ENCODE measurements at places on chromosomes 5 and 9.

- no peak for DNase-seq
Measured at GRCh38 chr9:96169484-96169883, 132.5 kb downstream of the HSD17B3 start.

GRCh38 chr5:39192450-39193160, 26.8 kb downstream of the FYB1 start:
- no peak for DNase-seq

DNA sequence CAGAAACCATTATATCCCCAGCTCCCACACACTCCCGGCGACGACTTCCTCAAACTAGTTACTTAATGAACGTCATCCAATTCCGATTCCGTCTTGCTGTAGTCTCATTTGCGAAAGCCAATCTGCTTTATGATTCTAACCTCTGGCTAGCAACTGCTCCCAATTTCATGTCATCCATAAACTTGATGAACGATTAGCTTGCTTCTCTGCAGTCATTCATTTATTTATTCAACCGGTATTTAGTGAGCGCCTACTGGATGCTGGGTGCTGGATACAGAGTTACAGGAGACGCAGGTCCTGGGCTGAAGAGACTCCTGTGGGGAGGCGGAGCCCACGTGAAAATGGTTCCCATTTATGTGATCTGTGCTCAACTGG, 46.2 kb downstream of the TSPAN17 start:
- no peak for DNase-seq

DNA sequence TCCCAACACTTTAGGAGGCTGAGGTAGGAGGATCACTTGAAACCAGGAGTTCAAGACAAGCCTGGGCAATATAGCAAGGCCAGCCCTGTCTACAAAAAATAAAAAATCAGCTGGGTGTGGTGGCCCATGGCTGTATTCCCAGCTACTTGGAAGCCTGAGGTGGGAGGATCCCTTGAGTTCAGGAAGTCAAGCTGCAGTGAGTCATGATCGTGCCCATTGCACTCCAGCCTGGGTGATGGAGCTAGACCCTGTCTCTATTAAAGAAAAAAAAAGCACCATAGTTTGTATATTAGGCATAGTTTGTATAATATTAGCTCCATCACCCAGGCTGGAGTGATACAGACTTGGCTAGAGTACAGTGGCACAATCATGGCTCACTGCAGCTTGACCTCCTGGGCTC, 9.6 kb upstream of the NME5 start:
- DNase-seq, result no peak

DNA sequence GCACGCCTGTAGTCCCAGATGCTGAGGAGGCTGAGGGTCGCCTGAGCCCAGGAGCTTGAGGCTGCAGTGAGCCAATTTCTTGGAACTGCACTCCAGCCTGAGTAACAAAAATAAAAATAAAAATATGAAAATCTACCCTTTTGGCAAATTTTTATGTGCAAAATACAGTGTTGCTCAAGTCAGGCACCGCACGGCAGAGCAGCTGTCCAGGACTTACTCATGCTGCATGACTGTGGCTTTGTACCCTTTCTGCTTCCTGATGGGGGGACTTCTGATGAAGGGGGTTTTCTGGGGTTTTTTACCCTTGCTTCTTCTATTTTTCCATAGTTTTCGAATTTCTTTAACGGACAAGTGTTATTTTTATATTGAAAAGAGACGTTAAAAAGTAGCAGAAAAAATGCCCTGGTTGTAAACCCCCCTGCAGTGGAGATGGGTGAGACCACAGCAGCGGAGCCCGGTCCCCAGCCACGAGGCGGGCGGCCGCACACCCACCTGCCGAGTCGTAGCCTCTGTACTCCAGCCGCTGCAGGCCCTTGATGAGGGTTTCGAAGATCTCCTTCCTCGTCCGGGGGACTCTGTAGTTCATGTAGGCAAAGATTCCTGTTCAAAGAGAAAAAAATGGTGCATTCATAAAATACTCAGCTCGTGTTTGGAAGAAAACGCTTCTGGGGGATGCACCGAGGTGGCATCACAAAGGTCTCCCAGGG, 15.0 kb downstream of the GFPT2 start:
- no peak for DNase-seq

- no peak for DNase-seq
Measured at GRCh38 chr9:127644146-127644827, 32.2 kb downstream of the STXBP1 start.

GRCh38 chr9:105064248-105065097, 136.5 kb upstream of the ABCA1 start:
- no peak for DNase-seq

- no peak for DNase-seq
Measured at GRCh38 chr5:173704615-173705511, 88.4 kb upstream of the BOD1 start.

- no peak for DNase-seq
Measured at GRCh38 chr9:124355039-124355940, 60.0 kb downstream of the PSMB7 start.

- DNase-seq, result no peak
Measured at GRCh38 chr9:129761293-129761900, 8.6 kb upstream of the PTGES start.

GRCh38 chr5:180652771-180653170, 3.4 kb upstream of the FLT4 start:
- DNase-seq, result no peak

All from GM12864 (cell line).